ELF-1 (cell line): ENCODE measurements at places on chromosomes 16 and 17.

- peak; percentile 49 for DNase-seq
Measured at GRCh38 chr16:13036600-13036999, 135.2 kb downstream of the SHISA9 start.

DNA sequence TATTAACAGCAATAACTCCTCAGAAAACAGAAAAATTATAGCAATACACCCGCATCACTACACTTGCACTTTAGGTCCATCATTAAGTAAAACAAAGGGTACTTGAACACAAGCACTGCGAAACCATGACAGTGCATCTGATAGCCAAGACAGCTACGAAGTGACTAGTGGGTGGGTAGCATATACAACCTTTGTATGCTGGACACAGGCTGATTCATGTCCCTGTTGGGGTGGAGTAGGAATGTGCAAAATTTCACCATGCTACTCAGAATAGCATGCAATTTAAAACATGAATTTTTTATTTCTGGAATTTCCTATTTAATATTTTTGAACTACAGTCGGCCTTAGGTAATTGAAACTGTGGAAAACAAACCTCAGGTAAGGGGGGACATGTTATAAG, 2414.1 kb downstream of the TP53TG3F start:
- DNase-seq, result no peak

- DNase-seq, result no peak
Measured at GRCh38 chr16:23342083-23342640, 40.1 kb downstream of the SCNN1B start.

DNA sequence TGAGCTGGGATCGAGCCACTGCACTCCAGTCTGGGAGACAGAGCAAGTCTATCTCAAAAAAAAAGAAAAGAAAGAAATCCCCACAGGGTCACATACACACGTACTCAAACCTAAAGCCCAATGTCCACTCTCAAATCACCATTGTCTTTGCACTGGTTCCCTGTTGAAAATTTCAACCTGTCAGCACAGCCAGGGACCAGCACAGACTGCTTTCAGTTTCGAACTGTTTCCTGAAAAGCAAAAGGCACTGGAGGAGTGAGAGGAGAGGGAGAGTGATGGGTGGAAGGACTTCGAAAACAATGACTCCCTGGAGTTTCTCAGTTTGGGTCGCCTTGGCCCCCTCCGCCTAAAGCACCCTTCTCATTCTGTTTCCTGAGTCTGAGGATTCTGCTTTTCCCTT, 9.0 kb upstream of the CD300C start:
- no peak for DNase-seq

DNA sequence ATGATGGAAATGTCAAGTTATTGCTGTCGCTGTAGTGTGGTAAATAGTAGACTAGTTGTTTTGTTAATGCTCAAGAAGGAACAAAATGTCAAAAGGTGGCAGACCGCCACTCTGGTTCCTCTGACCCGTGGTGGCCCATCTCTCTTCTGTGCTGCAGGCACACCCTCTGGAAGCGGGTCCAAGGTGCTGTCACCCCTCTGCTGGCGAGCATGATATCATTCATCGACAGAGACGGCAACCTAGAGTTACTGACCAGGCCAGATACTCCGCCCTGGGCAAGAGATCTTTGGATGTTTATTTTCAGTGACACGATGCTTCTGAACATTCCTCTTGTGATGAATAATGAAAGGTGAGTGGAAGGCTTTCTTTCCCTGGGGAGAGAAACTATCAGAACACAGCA, 56.8 kb upstream of the ENDOV start:
- no peak for DNase-seq

- DNase-seq, result no peak
Measured at GRCh38 chr16:11240636-11241473, 15.1 kb downstream of the SOCS1 start.

GRCh38 chr17:73003487-73003886, 89.0 kb downstream of the SLC39A11 start:
- peak; percentile 18 for DNase-seq

- DNase-seq, result no peak
Measured at GRCh38 chr17:60445144-60445543, 22.9 kb downstream of the CHCT1 start.

DNA sequence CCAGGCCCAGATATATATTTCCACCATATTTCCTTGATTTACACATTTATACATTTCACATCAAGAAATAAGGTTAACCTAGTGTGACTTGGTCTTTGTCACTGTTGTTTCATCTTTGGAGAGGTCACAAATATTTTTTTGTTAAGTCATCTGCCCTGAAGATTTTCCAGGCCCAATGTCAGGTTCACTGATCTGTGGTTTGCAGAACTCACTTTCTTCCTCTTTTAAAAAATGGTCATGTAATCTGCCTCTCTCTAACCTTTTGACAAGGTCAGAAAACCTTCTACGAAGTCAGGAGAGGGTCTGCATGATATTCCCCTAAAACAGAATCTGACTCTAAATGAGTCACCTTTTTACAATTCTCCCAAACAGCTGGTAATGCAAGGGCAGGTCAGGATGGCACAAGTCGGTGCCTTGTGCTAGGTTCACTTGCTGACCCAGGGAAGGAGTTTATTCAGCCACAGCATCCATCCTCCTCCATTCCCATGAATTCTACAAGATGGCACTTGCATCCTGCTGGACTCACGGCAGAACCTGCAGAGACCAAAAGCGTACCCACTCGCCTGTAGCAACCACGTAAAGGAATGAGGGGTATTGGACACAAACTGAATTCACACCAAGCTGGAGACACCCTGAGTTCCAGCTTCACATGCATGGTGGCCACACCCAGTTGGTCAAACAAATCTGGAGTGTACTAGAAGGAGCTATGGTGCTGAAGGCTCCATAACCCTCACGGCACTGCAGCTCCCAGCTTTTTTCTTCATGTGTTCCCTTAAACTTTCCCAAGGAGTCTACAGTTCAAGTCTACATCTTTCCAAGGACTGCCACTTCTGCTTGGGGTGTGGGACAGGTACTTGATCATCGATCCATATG, 1.6 kb upstream of the KIAA0513 start:
- no peak for DNase-seq
